ENCODE measurements at places on chromosomes 16 and 17.

GRCh38 chr17:44801880-44802279, 28.2 kb downstream of the GJC1 start:
- no peak for DNase-seq

DNA sequence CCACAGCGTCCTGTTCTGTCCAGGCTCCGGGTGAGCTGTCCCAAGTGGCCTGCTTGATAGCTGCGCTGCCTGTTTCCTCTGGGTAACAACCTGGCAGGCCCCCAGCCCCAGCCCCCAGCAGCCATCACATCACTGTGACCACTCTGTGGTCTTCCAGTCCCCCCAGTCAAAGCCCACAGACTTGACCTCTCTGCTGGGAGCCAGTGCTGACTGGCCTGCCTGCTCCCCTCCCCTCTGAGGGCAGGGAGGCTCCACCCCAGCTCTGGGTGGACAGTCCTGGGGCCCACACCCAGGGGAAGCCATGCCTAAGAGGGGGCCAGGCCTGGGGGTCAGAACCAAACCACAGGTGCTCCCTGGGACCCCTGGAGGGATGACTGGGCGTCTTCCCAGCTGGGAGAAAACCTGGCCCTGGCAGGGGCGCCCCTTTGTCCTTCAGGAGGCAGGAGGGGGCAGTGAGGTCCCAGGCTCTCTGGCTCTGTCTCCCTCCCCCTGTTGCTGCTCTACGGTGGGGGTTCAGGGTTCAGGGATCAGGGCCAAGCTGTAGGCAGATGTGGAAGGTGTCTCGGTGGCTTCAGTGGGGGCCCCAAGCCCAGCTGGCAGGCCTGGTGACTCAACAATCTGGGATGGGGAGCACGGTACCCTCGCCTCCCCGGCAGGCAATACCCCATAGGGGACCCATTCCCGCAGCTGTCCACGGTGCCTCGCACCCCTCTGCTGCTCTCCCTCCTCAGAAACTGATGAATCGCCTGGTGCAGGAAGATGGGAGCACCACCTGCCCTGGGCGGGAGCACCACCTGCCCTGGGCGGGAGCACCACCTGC, 1.8 kb upstream of the SLC16A3 start:
- no peak for DNase-seq

- DNase-seq = no peak
Measured at GRCh38 chr17:5629128-5629527, 44.8 kb upstream of the NLRP1 start.

- DNase-seq = no peak
Measured at GRCh38 chr17:35210741-35211140, 16.5 kb upstream of the SLC35G3 start.

GRCh38 chr16:75058806-75059205, 57.8 kb downstream of the LDHD start:
- DNase-seq = no peak

GRCh38 chr17:43092901-43093300, 32.3 kb downstream of the BRCA1 start:
- no peak for DNase-seq

DNA sequence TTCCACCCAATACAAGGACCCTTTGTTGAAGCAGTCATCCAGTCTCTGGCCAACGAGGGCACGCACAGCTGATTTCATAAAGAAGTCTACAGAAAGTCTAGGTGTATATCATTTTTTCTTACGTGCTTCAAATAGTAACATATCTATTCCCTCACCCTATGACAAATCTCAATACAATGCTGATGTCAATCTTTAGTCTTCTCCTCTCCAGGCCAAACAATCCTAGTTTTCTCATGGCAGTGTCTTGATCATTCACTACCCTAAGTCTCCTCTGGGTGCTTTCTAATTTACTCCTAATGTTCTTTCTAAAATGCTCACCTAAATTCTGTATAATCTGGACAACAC, 92.6 kb downstream of the CACNG1 start:
- DNase-seq = no peak

DNA sequence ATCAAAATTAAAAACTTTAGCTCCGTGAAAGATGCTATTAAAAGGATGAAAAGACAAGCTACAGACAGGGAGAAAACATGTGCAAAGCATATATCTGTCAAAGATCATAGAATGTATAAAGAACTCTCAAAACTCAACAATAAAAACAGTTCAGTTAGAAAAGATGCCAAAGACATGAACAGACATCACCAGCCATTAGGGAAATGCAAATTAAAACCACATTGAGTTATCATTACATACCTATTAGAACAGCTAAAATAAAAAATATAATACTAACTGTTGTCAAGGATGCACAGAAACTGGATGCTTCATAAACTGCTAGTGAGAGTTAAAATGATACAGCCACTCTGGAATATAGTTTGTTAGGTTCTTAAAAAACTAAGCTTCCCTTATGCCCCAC, 58.8 kb downstream of the NFATC3 start:
- no peak for DNase-seq

DNA sequence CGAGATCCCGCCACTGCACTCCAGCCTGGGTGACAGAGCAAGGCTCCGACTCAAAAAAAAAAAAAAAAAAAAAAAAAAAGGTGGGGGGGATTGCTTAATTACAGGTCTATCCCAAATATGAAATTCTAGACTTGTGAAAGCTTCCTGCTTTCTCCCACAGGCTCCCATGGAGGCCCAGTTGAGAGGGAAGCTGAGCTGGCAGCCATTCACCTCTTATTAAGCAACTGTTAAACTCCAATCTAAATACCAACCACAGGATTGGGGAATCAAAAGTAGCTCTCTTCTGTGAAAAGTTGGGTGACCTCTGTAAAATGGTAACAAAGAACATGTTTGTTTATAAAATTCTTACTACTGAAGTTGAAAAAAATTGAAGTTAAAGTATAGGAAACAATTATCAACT, 45.8 kb upstream of the STAC2 start:
- DNase-seq = no peak

GRCh38 chr16:88702371-88703210, 3.6 kb downstream of the RNF166 start:
- no peak for DNase-seq

GRCh38 chr17:29968271-29968670, 26.8 kb downstream of the EFCAB5 start:
- no peak for DNase-seq

GRCh38 chr17:66414561-66415175, 112.3 kb downstream of the PRKCA start:
- DNase-seq = no peak

DNA sequence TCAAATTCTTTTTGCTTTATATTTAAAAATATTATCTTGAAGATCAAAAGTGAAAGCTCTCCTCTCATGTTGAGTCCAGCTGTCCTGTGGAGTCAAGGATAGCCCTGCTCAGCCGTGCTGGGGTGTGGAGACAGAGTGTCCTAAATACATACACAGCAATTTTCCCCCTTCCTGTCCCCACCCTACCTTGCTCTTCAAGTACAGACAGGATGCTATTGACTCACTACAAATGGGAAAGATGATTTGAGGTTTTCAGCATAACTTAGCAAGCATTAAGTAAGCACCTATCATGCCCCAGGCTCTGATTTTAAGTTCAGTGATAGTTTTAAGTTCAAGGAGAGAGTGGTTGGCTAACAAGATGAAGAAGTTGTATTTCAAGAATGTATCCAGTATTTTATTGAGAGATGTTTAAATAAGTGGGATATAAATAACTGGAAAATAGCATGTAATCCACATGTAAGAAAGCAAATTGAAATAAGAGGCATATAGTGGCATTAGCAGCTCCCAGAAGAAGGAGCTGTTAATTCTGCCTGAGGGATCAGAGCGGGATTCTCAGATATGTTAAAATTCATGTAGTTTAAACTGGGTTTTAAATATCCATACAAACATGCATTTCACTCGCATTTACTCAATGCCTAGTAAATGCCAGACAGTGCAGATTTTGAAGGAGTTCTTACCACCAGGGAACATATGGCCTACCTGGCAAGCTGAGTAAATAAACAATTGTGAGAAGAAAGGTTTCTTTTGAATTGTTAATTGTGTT, 183.5 kb upstream of the ANKFN1 start:
- no peak for DNase-seq

DNA sequence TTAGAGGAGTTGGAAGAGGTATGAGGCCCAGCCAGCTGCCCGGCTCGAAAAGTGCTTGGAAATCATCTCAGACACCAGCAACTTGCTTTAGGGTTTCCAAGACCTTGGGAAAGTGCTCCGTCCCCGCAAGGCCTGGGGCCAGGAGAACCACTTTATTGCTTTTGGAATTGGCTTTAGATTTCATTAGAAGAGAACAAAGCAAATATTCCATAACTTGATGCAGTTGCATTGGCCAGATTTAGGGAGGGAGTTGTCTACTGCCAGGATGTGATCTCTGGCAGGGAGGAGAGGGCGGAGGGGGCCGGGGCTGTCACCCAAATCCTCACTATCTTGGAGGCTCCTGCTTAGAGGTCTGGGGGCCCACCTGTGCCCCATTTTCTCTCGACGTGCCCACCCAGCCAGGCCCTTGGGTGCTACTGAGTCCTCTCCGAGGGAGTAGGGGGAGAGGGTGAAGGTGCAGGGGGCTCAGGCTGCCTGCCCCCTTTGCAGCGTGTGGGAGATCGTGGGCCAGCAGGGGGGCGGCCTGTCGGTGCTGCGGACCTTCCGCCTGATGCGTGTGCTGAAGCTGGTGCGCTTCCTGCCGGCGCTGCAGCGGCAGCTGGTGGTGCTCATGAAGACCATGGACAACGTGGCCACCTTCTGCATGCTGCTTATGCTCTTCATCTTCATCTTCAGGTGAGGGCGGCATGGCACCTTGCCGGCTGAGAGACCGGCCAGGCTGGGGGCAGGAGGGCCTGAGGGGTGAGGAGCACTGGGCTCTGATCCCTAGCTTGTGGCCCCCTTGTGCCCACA, 30.6 kb downstream of the CACNA1G start:
- DNase-seq = no peak

DNA sequence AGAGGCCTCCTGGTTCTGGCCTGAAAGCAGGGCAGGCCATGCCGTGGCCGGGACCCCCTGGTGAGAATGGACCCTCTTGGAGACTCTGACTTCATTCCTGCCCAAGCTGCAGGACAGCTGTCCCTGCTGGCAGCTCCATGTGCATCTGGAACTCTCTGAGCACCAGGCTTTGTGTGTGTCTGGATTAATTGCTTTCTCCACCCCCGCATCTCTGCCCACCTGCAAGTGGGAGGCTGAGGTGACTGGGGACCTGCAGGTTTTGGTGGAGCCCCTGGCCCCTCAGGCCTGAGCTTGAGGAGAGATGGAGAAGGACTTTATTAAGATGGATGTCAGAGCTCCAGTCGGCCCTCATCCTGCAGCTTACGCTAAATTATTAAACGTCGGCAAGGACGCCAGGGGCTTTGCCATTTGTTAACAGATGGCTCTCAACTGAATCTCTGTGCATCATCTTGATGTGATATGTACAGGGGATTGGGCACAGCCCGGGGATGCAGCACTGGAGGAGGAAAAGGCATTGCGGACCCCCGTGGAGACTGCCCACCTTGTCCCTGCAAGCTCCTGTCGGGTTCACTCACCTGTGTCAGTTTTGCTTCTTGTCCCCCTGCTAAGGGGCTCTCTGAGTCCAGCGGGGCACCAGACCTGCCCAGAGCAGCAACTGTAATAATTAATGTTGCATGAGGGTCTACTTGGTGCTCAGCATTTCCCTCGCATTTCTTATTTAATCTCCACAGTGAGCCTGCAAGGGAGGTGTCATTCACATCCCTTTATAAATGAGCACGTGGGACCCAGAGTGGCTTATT, 154.1 kb upstream of the RPL38 start:
- DNase-seq = no peak

GRCh38 chr16:56833243-56833970, 31.6 kb upstream of the SLC12A3 start:
- no peak for DNase-seq

DNA sequence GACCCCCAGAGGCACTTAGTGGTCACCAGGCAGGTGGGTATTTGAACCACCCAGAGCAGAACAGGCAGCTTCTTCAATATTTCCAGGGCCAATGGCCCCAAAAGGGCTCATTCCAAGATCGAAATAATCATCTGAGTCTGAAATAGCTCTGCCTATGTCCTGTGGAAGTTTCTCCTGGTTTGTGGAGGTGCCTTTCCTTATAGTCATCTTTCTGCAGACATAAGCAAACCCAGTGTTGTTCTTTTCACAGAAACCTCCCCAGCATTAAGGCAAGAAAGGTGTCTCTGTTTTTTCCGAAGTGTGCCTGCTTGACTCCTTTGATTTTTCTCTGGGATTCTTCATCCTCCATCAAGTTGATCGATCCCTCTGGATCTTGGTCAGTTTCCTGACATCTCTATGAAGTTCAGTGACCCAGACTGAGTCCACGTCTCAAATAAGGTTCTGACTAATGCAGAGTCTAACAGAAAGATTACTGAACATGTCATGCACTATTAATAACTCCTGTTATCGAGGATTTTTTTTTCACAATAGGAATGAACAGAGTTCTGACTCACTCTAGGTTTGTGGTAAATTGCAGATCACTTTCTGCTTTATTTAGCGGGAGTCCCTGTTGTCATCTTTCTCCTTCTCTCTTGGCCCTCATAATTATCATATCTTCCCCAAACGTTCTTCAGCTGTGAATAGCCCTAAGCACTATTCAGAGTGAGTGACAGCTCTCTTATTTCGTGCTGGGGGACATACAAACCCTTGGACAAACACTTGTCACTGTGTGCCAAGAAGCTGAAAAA, 1.5 kb downstream of the LRRC3C start:
- no peak for DNase-seq

DNA sequence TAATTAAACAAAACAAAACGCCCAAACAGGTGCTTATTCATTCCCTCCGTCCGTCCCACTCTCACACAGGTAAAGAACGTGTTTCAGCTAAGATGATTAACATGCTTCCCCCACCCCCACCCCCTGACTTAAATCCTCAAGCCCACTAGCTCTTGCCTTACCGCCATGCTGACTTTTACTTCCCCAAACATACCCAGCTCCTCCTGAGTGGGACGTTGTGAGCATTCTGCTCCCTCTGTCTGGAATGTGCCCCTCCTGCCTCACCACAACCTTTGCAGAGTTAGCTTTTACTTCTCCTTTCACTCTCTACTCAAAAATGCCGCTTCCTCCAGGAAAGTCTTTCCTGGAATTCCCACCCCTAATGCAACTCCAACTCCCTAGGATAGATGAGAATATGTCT, 774.0 kb upstream of the RBFOX1 start:
- no peak for DNase-seq

DNA sequence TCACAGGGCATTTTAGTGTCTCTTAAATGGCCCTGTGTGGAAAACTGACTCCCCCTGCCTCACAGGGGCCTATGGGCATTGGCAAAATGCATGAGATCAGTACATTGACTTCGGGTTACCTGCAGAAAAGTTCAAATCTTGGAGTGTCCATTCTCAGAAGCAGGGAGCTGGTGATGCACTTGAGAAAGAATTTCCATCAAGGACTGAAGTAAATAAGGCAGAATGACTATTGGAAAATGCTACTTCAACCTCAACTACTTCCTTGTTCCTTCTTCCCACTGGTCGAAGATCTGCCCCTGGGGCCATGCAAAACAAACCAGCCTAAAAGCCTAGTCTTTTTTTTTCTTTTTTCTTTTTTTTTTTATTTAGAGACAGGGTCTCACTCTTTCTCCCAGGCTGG, 13.8 kb upstream of the GSDMA start:
- DNase-seq = no peak

- DNase-seq = no peak
Measured at GRCh38 chr16:67694611-67695010, 24.5 kb downstream of the GFOD2 start.
